ENCODE measurements at places on chromosomes 2 and 18.

DNA sequence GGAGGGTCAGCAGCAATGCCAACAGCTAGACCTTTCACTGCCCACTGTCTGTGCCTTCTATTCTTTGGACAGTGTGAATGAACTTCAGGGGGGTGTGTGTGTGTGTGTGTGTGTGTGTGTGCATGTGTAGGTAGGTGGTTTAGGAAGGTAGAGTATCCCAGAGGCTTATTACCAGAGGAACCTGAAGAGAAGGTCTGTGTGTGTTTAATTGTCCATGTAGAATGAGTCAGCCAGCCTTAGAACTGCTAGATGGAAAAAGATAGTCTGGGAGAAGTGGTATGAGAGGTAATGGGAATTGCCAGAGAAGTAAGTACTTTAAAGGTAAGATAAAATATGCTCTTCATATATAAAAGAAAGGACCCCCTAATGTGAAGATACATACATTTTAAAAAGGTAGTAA is 522.2 kb downstream of the PIK3C3 start:
- DNase-seq, result no peak

- no peak for DNase-seq
Observed at GRCh38 chr2:210337159-210337558, 22.2 kb upstream of the MYL1 start.

DNA sequence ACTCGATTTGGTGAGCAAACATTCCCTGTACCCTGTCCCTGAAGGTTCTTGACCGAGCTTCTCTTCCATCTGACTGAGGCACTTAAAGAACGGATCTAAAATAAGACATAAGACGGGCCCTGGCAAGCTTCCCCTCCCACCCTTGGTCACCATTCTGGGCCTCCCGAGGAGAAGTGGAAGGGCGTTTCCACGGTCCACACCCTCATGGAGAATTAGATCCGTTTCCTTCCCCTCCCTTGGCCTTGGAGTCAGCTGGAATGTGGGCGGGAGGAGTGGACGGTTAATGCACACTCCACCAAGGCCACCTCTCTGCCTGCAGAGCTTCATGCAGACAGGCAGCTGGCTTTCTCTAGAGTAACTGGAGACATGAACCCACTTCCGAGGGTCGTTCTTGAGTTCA is 257.3 kb upstream of the APCDD1 start:
- DNase-seq, result no peak

- DNase-seq, result peak; percentile 8
Observed at GRCh38 chr18:57533006-57533867, 53.3 kb downstream of the FECH start.

DNA sequence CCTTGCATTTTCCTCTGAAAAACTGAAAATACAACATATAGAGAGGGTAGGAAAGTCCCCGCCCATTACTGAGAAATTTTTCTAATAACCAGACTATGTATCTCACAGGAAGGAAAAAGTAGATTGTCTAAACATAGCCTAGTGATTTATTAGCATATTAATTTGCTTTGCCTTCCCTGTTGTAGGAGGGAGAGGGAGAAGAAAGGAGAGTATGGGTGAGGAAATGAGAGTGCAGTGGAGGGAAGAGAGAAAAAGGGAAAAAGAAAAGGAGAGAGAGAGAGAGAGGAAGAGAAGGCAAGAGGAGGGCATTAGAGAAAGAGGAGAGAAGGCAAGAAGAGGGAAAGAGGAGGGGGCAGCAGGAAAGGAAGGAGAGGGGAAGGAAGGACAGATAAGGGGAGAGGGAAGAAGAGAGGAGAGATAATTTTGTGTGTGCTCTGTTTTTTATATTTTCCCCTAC is 3.6 kb upstream of the KYNU start:
- no peak for DNase-seq

DNA sequence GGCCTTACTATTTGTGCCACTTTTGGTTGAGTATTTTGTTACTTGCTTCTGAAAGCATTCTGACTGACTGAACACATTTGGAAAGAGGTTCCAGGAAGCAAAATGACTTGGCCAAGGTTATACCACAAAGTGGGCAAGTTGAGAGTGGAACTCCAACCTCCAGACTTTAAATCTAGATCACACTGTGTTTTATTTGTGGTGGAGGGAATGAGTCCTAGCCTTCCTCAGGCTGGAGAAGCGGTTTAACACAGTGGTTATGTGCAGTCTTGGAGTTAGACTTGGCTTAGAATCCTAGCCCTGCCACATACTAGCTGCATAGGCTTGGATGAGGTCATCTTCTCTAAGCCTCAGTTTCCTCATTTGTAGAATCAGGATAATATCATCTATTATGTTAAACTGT is 33.4 kb downstream of the PLEKHM3 start:
- DNase-seq, result no peak

GRCh38 chr2:106140913-106141312 is 53.2 kb downstream of the UXS1 start:
- DNase-seq, result no peak

DNA sequence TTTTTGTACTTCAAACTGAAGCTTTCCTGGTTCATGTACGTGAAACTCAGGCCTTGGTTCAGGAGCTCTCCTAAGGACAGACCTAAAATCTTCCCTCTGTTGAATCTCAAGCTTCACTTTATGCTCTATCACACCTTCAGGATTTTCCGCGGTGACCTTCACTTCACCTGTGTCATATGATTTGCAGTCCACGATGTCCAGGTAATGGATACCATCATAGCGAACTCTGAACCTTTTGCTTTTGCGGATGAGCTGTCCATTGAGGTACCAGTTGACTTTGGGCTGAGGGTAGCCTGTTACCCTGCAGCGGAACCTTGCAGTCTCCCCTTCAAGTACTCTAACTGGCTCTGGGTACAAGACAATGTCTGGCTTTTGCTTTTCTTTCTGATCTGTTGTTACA is 31.2 kb downstream of the TTN start:
- no peak for DNase-seq

DNA sequence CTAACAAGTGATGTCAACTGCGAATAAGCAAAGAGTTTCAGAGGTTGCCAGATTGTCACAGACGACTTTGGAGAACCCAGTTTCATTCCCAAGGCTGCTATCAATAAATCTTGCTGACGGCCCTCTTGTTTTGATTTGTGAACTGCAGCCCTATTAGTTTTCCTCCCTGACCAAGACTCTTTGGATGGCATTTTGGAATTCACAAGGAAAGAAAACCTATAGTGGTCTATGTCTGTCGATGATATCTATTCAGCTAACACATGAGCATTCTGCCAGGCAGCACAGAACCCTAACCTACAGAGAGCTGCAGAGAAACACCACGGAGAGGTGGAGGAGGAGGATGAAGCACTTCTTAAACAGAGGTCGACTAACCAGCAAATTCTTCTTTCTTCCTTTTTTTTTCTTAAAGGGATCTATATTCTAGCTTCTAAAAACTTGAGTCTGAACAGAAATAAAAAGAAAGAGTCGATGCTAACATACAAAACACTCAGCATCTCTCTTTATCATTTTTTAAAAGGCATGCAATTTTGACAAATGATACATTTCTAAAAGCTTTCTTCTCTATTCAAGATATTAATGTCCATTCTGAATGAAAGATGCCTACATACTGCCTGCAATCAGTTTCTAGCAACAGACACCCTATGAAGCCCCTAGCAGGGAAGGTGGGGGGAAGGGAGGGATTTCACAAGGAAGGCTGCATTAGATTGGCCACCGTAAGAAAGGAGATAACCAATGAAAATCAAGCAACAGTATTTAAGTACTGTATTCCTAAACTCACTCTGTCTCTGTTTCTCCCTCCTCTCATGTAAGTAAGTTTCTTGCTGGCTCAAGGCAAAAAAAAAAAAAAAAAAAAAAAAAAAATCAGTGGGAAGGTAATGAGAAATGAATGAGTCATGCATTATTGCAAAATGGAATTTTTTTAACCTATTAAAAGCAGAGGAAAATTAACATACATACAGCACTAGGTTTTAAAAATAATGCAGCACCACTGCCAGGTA is 83.0 kb upstream of the CHRNA1 start:
- DNase-seq, result peak; percentile 96

GRCh38 chr2:143577489-143577888 is 448.3 kb downstream of the ARHGAP15 start:
- no peak for DNase-seq

GRCh38 chr2:174058026-174058425 is 92.9 kb upstream of the SP3 start:
- no peak for DNase-seq

- no peak for DNase-seq
Observed at GRCh38 chr2:41207578-41207977, 755.7 kb upstream of the SLC8A1 start.

- DNase-seq, result peak; percentile 76
Observed at GRCh38 chr2:27191070-27191829, 20.6 kb upstream of the ATRAID start.

GRCh38 chr2:55001716-55002115 is 48.5 kb downstream of the RTN4 start:
- no peak for DNase-seq

- no peak for DNase-seq
Observed at GRCh38 chr2:196413821-196414274, 225.7 kb upstream of the CCDC150 start.

GRCh38 chr2:207565736-207566500 is 36.2 kb downstream of the CREB1 start:
- no peak for DNase-seq

DNA sequence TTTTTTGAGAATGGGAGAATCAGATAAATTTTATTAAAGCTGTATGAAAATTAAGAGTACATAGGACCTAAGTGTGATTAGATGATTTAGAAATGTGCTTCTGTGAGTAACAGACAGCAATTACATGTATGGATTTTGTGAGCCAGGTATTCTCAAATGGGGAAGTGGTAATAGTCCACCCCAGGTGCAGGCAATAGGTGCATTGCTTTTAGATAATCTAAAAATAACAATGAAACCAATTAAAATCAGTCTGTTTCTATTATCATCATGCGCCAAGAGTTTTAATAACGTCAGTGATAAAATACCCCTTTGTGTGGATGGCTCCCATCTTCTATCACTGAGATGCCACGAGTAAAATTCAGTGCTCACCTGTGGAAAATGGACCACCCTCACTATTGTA is 265.3 kb downstream of the RNF144A start:
- no peak for DNase-seq

- DNase-seq, result peak; percentile 53
Observed at GRCh38 chr18:75477900-75478299, 50.4 kb upstream of the SMIM21 start.

DNA sequence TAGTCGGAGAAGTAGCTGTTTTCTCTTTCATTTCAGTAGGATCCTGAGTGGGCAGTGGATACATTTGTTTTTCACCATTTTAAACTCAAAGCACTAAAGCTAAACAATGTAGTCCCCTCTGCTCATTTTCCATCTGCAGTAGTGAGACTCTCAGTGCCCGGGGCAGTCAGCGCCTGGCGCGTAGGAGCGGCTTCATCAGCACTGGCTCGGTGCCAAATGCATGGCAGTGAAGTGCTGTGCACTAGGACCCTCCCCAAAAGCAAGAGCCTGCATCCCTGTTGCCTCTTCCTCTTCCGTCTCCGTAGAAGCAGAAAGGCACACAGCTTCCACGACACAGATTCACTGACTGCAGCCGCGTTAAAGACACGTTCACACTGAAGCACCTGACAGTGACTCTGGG is 19.0 kb upstream of the ESPNL start:
- no peak for DNase-seq

DNA sequence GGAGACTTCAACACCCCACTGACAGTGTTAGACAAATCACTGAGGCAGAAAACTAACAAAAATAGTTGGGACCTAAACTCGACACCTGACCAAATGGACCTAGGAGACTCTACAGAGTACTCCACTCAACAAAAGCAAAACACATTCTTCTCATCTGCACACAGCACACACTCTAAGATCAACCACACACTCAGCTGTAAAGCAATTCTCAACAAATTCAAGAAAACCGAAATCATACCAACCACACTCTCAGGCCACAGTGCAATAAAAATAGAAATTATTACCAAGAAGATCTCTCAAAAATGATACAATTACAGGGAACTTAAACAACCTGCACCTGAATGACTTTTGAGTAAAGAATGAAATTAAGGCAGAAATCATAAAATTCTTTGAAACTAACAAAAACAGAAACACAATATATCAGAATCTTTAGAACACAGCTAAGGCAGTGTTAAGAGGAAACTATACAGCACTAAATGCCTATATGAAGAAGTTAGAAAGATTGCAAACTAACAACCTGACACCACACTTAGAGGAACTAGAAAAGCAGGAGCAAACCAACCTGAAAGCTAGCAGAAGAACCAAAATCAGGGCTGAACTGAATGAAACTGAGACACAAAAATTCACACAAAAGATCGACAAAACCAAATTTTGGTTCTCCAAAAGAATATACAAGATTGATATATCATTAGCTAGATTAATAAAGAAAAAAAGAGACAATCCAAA is 46.3 kb downstream of the RTTN start:
- DNase-seq, result no peak

GRCh38 chr2:205686056-205686782 is 3.9 kb downstream of the NRP2 start:
- no peak for DNase-seq

GRCh38 chr2:222752746-222753145 is 81.3 kb downstream of the MOGAT1 start:
- DNase-seq, result no peak

- no peak for DNase-seq
Observed at GRCh38 chr2:222115296-222115695, 183.5 kb downstream of the PAX3 start.

GRCh38 chr2:190533968-190534309 is 583 bp downstream of the NEMP2 start:
- no peak for DNase-seq

- DNase-seq, result peak; percentile 83
Observed at GRCh38 chr2:37377187-37377532, 32.7 kb downstream of the QPCT start.

- DNase-seq, result no peak
Observed at GRCh38 chr18:55069497-55069896, 110.2 kb upstream of the CCDC68 start.

GRCh38 chr2:134479696-134480330 is 225.9 kb downstream of the MGAT5 start:
- no peak for DNase-seq

- DNase-seq, result no peak
Observed at GRCh38 chr2:105647731-105648130, 97.0 kb upstream of the NCK2 start.

GRCh38 chr2:49845021-49845420 is 690.7 kb upstream of the FSHR start:
- no peak for DNase-seq

DNA sequence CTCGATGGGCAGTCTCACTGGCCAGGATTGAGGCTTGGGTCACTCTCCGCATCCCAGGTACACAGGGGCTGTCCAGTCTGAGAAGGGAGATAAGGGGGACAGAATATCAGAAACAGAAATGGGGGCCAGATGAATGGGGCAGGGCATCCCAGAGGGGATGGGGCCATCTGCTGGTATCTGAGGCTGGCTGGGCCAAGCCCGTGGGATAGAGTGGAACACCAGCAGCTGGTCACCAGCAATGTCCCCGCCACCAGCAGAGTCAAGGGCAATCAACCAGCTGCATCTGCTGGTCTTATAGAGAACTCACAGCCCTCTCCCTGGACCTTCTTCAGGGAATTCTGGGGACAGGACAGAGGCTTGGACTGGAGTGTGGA is 128.8 kb upstream of the HAAO start:
- no peak for DNase-seq

- DNase-seq, result peak; percentile 40
Observed at GRCh38 chr2:191789796-191790195, 57.1 kb downstream of the CAVIN2 start.

- DNase-seq, result peak; percentile 90
Observed at GRCh38 chr2:109264595-109265328, 135.8 kb downstream of the SH3RF3 start.

All from fibroblast of mammary gland (primary cell).